ENCODE measurements at places on chromosomes 2 and 18.

DNA sequence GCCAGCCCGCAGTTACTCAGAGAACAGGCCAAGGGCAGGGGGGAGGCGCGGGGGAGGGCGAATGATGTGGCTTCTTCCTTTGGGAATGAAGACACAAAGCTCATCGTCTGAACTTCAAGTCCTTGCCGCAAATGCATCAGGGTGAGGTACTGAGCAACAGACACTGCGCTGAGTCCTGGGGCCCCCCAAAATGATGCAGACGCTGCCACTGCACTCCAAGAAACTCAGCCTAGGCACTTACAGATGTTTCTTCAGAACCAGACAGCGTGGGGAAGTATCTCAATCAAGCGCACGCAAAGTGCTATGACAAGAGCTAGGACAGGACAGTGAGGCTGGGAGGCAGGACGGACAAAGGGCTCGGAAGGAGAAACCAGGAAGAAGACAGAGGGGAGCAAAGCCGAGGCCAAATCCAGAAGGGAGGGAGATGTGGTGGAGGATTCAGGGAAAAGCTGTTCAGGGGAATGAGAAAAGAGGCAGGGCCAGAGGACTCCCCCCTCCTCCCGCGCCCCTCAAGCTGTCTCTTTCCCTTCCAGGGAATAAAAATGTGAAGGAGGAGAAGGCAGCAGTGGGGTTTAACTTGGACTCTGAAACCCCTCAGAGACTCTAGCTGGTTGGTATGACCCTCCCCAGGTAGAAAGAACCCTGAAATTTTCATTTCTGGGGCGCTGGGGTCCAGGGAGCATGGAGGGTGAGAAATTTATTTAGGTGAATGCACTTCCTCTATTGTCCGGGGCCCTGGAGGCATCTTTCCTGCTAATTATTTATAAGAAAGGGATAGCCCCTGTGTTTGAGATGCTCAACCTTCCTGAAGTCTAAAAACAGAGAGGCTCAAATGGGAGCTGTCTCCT lies 34.9 kb downstream of the CIB4 start:
- no peak for DNase-seq

DNA sequence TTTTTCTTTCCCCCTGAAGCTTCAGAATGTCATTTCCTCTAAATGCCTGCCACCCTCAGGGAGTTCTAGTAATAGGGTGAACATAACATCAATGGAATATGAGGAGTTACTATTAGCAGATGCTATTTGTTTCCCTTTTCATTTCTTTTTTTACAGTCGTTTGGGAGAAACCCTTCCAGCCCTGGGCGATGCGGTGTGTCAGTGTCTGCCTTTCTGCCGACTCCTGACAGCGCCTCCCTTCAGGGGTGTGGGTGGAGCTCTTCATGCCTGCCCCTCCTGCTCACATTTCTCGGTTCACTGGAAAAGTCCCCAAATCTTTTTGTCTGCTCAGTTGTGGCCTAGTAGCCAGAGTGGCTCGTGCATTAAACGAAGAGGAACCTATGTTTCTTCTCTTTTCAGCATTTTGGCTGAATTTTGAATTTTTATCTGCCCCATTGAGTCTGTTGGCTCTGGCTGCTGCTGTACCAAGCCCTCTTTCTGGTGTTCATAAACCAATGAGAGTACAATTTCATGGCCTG lies 72.3 kb downstream of the FMNL2 start:
- no peak for DNase-seq

DNA sequence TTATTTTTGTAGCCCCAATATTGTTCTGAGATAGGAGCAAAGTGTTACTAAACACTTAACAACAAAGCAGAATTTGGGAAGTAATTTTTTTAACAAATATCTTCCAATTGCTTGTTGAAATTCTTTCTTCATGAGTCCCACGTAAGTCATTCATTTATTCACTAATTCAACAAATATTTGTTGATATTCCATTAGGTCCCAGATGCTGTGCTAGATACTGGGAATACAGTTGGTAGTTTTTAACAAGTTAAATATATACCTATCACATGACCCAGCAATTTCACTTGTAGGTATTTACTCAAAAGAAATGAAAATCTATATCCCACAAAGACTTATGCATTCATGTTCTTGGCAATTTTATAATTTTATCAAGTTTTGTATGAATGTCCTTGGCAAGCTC lies 7.0 kb upstream of the BBS5 start:
- no peak for DNase-seq

DNA sequence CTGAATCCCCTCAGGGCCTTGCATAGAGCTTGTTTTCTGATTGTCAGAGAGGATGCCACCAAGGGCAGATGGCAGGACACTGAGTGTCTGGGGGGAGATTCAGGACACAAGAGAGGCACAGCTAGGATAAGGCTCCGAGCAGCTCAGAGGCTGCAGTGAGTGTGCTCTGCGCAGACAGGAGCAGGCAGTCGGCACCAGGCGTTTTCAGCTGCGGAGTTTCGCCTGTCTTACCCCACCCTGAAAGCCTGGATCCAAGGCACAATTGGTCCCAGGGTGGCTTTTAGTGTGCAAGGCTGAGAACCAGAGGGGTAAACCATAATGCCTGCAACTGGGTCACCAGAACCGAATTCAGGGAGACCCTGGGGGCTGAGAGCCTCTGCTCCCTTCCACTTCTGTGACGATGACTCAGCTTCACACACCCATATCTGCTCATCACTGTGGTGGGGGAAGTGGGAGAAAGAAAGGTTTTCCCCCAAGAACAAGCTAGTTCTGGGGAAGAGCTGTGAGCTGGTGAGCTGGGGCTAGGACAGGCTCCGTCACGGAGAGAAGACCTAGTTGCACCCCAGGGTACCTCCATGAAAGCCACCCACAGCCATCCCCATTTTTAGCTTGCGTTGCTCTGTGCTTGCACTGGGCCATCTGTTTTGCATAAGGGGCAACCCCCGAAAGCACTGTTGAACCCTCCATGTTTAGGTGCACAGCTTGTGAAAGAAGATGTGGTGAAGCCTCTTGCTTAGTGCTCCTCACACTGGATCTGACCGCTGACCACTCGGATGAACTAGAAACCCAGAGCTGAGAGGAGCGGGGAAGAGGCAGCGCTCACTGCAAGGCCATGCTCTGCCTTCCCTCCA lies 173.7 kb downstream of the CELF4 start:
- DNase-seq = no peak

- peak; percentile 93 for DNase-seq
Measured at GRCh38 chr18:48827291-48828193, 123.2 kb downstream of the SMAD7 start.

GRCh38 chr2:66555091-66555490 lies 120.2 kb downstream of the MEIS1 start:
- DNase-seq = peak; percentile 56

DNA sequence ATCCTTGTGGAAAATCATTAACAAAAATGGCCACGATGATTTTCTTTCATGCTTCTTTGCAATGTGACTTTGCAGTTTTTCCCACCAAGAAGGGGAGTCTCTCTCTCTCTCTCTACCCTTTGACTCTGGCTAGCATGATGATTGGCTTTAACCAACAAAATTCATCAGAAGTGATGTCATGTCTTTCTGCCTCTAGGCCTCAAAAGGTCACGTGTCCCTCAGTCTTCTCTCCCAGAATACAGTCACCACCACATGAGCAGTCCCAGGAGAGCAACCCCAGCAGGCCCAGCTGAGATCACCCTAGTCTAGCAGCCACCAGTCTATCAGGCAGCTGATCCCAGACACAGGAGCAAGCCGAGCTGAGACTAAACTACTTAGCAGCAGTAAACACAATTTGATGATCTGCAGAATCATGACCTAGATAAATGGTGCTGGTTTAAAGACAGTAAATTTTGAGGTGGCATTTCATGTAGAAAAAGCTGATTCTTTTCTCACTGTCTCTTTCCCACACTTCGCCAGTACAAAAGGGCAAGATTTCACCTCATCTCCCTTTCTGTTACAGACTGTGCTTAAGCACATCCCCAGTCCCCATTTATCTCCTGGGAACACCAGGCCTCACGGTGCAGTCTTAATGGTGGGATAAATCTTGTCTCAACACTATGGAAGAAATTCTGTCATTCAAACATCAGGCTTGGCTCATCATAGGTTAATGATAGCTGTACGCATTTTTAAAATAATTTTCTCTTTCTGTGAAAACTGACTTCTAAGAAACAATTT lies 132.7 kb downstream of the SCG2 start:
- DNase-seq = no peak

DNA sequence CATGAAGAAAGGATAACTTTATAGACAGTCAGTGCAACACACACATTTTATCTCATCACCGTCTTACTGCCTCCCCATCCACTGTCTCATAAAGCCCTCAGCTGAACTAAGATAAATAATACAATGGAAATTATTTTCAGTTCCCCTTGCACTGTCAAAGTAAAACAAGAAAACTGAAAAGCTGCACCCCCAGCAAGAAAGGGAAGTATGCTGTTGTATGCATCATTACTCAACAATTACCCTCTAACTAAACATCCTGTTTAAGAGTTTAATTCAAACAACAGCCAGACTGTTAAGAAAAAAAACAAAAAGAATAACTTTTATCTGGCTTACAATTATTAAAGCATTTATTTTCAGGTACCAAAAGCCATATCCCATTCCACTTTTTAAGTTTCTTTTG lies 25.0 kb downstream of the MPPE1 start:
- no peak for DNase-seq

DNA sequence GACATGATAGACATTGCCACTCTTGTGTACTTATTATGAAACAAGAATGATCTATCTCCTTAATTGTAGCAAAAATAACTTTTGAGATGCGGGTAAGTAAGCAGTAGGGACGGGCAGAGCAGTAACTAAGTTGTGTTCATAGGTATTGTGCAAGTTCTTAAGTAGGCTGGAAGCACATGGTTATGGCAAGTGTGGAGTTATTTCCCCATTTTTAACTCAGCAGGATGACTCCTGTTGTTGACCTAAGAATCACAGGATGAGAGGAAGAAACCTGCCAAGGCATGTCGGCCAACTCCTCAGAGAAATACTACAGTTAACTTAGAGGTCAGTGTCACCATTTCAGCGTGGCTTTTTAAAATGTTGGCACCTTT lies 51.1 kb upstream of the FN1 start:
- no peak for DNase-seq

- no peak for DNase-seq
Measured at GRCh38 chr2:54964816-54965215, 85.4 kb downstream of the RTN4 start.
